ENCODE measurements at places on chromosomes 2 and 18.

- no peak for DNase-seq
Measured at GRCh38 chr2:109435901-109436598, 177.7 kb downstream of the SEPTIN10 start.

- DNase-seq, result no peak
Measured at GRCh38 chr2:54983345-54984220, 66.7 kb downstream of the RTN4 start.

GRCh38 chr18:6616981-6617380 is 112.5 kb upstream of the ARHGAP28 start:
- no peak for DNase-seq

GRCh38 chr18:10949655-10950054 is 199.7 kb downstream of the PIEZO2 start:
- no peak for DNase-seq

- no peak for DNase-seq
Measured at GRCh38 chr2:140759426-140760156, 1371.2 kb downstream of the LRP1B start.

DNA sequence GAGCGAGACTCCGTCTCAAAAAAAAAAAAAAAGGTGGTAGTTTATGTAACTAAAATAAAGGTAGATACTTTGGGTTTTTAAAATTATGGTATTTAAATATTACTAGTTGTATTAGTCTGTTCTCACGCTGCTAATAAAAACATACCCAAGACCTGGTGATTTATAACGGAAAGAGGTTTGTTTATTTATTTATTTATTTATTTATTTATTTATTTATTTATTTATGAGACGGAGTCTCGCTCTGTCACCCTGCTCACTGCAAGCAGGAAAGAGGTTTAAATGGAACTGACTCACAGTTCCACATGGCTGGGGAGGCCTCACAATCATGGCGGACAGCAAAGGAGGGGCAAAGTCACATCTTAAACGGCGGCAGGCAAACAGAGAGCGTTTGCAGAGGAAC is 196.0 kb downstream of the CALCRL start:
- no peak for DNase-seq

DNA sequence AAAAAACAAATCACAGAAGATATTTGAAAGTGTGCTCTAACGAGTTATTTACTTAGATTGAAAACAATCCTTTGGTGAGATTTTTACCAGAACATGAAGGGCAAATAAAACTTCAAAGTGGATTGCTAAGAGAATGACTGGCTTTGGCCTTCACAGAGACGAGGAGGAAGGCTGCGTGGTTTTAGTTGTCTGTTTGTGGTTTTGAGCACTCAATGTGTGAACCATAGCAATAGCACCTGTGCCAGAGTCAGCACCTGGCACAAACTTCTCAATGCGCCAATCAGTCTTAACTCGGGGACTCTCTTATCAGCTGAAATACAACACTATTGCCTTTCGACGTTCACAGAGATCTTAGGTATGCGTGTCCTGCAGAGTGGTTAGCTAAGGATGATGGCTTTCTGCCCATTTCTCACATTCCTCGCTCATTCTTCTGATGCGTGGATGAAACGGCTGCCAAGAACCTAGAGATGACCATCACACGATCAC is 70.0 kb downstream of the MBP start:
- peak; percentile 32 for DNase-seq

DNA sequence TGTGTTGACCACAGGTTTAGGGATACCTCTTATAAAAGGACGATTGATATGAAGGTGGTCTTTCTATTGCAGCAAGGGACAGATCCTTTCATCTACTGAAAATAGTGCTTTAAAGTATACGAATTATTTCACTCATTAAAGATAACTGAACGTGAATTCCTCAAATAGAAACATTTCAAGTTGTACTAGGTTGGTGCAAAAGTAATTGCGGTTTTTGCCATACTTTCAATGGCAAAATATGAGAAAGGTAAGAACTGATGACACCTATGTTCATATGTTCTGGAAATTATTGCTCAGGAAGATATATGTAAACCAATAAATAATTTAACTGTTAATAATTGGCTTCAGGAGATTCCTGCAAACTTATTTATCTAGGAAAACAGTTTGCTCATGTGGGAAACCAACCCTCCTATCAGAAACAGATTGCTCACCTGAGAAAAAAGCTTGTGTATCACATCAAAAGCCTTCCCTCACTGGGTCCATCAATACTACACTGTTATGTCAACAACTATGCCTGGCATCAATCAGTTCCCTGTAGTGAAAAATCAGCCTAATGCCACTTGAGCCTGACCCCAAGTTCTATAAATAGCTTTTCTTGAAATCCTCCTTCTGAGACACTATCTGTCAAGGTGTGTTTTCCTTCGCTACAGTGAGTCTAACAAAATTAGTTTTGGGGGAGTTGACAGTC is 81.5 kb upstream of the ACSL3 start:
- no peak for DNase-seq

- no peak for DNase-seq
Measured at GRCh38 chr2:127376257-127376656, 11.5 kb downstream of the MAP3K2 start.
